Right forelimb (tissue), 1 donor: ENCODE measurements at places on chromosomes 7 and 10.
A peak's percentile ranks its signal among the peaks of the same experiment; 100 is the strongest.

- no peak for DNase-seq
Observed at GRCh38 chr10:116864436-116864835, 15.1 kb downstream of the ENO4 start.

- DNase-seq: no peak
Observed at GRCh38 chr7:35700865-35701264, 5.9 kb upstream of the HERPUD2 start.

DNA sequence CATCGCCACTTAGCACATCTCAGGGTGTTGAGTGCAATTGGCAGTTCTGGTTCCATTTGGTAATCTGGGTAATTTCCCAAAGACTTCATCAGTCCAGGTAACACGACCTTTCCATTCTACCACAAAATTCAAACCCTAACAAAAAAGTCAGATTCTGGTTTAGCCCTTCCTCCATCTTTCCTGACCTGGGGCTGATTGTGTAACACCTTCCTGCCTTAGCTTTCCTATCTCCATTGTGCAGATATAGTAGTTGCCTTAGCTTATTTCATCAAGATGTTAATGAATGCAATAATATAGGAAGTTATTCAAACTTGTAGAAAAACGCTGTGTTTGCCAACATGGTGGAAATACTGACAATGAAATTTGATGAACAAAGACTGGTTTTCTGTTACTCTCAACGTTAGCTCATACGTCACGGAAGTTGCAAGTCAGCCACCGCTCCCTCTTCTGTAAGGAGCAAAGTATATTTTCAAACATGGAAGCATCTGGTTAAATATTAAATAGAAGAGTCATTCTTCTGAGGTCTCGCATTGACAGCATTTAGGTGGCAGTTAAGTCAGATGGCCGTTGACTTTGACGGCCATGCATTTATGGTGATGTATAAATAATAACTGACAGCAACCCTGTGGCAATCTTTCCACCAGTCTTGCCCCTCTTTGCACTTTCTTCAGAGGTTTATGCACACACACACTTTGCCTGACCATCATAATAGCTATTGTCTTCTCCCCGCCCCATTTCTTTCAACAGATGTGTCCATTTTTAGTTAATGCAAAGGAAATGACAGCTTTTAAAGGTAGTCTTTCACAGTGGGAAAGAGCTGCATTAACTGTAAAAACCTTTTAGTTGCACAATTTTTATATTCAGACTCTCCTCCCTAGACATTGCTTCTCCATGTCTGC is 205.1 kb upstream of the BMPER start:
- no peak for DNase-seq

DNA sequence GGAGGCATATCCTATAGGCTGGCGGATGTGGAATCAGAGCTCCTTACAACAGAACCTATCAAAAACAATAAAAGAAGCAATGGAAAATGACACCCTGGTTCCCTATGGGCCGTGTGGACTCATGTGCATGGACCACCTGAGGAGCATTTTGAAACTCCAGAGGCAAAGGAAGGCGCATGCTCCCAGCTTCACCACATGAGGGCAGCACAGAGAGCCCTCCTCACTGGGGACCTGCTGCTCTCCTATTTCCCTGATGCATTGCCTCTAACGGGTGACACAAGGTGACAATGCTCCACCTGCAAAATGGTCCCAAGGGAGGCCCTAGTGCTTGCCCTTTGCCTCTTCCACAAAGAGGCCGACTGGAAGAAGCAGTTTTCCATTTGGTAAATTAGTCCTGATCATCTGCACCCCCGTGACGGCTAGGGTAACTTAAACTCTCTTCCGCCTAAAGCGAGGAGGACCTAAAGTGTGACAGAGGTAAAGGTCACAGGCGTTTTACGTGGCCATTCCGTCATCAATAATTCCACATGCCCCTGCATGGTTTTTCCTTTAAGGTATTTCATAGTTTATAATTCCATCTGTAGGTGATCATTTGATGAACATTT is 67.7 kb downstream of the GPAM start:
- no peak for DNase-seq

GRCh38 chr10:46229144-46229563 is 57.6 kb upstream of the ANTXRL start:
- peak; percentile 39 for DNase-seq

GRCh38 chr7:100803398-100804161 is 23.7 kb downstream of the EPHB4 start:
- peak; percentile 80 for DNase-seq

GRCh38 chr7:101373812-101374614 is 11.3 kb downstream of the COL26A1 start:
- DNase-seq: peak; percentile 64

GRCh38 chr7:155962968-155963300 is 150.7 kb upstream of the SHH start:
- no peak for DNase-seq

- no peak for DNase-seq
Observed at GRCh38 chr7:13560441-13560840, 429.0 kb downstream of the ETV1 start.

DNA sequence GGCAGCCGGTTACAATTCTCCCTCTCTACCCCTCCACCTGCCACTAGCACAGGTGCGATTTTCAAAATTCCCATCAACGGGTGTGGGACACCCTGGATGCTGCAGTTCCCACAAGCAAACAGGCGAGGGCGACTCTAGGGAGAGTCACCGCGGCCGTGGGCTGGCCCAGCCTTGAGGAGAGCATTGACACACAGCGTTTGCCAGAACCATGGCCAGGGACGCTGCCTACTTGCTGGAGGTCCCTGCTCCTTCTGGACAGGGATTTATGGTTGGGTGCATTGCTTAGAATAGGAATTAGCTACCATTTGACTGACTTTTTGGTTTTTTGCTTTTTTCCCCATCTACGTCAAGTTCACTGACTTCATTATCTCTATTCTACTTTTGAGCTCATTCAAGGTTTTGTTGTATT is 19.0 kb upstream of the CLDN4 start:
- no peak for DNase-seq

- DNase-seq: no peak
Observed at GRCh38 chr7:106749165-106749564, 88.2 kb upstream of the CCDC71L start.

DNA sequence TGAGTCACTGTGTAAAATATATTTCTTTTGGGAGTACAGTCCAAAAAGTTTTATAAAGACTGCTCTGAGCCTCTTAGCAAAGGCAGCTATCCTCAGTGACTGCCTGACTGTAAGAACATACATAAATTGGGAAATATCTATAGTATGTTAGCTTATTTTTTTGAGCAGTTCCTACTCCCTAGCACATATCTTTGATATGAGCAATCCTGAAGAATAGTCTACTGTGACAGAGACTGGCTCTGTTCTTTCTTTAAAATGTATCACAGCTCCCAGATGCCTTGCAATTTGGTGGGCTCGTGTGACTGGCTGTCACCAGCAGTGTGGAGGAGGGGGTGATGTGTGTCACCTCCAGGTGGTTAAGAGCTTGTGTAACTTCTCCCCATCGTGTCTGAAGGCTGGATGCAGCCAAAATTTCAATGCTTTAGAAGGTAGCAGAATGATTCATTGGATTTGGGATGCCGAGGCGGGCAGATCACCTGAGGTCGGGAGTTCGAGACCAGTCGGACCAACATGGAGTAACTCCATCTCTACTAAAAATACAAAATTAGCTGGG is 47.9 kb downstream of the MTERF1 start:
- DNase-seq: no peak

GRCh38 chr7:138879356-138879755 is 81.4 kb upstream of the ATP6V0A4 start:
- DNase-seq: no peak

DNA sequence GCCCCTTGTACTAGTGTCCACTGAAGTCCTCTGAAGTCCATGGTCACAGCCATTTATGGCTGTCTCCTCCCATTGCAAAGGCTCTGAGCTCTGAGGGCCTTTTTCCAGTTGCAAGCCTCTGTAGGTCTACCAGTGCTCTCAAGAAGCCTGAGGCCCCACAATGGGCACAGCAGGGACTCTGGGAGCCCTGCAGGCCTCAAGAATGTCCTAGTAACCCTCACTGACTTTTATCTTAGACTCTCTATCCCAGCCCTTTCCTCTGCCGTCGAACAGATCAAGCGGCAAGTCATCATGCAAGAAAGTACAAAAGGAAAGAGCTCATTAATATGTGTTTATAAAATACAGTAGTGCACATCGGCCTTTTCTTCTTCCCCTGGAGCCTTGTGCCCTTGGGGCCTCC is 23.4 kb downstream of the VWA2 start:
- DNase-seq: no peak

GRCh38 chr7:29237489-29237888 is 42.9 kb downstream of the CHN2 start:
- no peak for DNase-seq

- no peak for DNase-seq
Observed at GRCh38 chr10:24303522-24304310, 94.8 kb downstream of the KIAA1217 start.

DNA sequence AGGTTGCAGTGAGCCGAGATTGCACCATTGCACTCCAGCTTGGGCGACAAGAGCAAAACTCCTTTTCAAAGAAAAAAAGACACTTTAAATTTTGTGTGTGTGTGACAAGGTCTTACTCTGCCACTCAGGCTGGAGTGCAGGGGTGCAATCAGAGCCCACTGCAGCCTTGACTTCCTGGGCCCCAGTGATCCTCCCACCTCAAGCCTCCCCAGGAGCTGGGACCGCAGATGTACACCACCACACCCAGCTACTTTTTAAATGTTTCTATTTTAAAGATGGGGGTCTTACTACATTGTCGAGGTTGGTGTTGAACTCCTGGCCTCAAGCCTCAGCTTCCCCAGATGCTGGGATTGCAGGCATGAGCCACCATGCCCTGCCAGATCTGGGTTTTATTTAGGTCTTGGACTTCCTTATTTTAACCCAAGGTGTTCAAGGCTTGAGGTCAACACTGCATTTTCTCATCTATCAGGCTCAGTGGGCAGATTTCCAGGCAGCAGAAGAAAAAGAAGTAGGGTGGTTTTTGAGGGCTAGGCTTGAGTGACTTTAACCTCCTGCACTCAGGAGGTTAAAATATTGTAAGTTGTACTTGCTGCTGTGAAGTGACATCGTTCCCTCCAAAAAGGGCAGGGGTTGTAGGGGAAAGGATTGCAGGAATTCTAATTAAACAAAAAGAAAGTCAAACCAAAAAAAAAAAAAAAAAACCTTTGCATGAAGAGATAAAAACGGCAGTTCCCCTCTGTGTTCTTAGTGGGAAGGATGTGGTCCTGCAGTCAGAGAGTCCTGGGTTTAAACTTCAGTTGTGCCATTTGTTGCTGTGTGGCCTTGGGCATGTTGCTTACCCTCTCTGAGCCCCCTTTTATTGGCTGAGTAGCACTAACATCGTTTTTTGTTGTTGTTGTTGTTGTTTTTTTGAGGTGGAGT is 71.5 kb downstream of the CARD11 start:
- no peak for DNase-seq

DNA sequence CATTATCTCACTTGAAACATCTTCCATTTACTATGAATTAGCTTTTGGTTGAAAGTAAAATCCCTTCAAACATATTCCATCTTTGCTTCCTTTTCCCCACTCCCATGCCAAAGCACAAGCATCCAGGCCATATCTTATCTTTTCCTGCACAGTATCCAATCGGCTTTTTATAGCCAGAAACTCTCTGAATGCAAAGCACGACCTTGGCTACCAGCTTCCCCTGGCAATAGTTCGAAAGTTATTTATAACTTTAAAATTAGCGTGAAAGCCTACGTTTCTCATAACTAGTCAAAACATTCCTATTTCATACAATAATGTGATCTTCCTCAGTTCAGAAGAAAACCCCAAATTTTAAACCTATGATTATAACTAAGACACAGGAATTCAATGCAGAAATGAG is 440 bp downstream of the CTNNA3 start:
- no peak for DNase-seq

GRCh38 chr10:23481363-23481961 is 42.6 kb downstream of the OTUD1 start:
- DNase-seq: no peak

- DNase-seq: no peak
Observed at GRCh38 chr10:102106998-102107397, 13.2 kb downstream of the LDB1 start.

GRCh38 chr7:130554481-130554880 is 62.6 kb downstream of the MEST start:
- DNase-seq: no peak

GRCh38 chr10:47374611-47375536 is 9.2 kb downstream of the ZNF488 start:
- DNase-seq: peak; percentile 56

- DNase-seq: no peak
Observed at GRCh38 chr7:54687462-54688212, 71.4 kb downstream of the SEC61G start.

GRCh38 chr10:71542478-71542877 is 145.8 kb downstream of the CDH23 start:
- DNase-seq: no peak

DNA sequence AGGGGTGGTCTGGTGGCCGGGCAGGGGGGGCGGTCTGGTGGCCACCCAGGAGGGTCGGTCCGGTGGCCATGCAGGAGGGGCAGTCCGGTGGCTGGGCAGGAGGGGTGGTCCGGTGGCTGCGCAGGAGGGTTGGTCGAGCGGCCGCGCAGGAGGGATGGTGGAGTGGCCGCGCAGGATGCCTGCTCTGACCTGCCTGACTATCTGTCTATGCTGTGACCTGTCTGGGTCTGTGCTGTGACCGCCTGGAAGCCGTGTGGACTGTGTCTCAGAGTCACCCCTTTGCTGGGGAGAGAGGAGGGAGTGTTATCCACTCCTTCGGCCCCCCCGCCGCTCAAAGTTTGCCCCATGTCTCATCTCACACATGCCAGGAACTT is 113.2 kb downstream of the ACTR3B start:
- DNase-seq: no peak

- no peak for DNase-seq
Observed at GRCh38 chr10:71821909-71822763, 28.9 kb downstream of the PSAP start.

- peak; percentile 75 for DNase-seq
Observed at GRCh38 chr10:102119417-102120141, 589 bp downstream of the LDB1 start.

GRCh38 chr7:80334908-80335307 is 177.0 kb downstream of the GNAT3 start:
- no peak for DNase-seq

GRCh38 chr10:100970076-100970913 is 991 bp downstream of the SEMA4G start:
- DNase-seq: no peak

GRCh38 chr7:52061666-52062065 is 745.1 kb upstream of the COBL start:
- no peak for DNase-seq

- DNase-seq: no peak
Observed at GRCh38 chr10:95324436-95325268, 33.8 kb upstream of the PDLIM1 start.

DNA sequence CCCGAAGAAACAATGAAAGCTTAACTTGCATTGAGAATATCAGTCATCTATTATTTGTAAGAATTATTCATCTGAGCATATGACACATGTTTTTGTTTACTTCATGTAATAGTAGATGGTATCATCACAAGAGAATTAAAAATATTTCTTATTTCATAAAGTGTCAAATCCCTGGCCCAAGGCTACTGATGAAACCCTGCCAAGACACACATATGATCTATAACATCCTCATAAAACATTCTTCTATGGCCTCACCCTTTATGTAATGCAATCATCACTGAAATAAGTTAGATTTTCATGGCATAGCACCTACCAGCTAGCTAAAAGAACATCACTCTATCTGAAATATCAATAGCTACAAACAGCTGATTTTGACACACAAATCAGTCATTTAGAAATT is 385.6 kb upstream of the PHF14 start:
- DNase-seq: no peak
